ENCODE measurements at places on chromosomes 4 and X.

DNA sequence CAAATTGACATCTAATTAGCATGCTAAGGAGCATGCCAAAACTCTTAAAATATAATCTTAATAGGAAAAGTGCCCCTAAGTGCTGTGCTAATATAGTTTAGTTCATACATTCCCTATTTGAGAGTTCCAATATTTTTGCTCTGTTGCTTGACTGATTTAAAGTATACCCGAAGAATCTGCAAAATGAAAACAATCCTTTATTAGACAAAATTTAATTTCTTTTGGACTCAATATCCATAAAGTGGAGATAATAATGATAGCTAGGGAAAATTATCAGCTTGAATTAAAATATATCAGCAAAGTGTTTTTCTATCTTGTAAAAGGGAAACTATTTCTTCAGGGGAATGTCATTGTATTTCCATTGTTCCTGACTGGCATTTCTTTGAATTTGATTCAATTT, 196.0 kb upstream of the NPY2R start:
- DNase-seq: no peak

- DNase-seq: no peak
These were observed 9.3 kb downstream of the CCDC160 start for GRCh38 chrX:134246282-134246681.

- no peak for DNase-seq
These were observed 381 bp downstream of the TXK start for GRCh38 chr4:48133669-48134068.

DNA sequence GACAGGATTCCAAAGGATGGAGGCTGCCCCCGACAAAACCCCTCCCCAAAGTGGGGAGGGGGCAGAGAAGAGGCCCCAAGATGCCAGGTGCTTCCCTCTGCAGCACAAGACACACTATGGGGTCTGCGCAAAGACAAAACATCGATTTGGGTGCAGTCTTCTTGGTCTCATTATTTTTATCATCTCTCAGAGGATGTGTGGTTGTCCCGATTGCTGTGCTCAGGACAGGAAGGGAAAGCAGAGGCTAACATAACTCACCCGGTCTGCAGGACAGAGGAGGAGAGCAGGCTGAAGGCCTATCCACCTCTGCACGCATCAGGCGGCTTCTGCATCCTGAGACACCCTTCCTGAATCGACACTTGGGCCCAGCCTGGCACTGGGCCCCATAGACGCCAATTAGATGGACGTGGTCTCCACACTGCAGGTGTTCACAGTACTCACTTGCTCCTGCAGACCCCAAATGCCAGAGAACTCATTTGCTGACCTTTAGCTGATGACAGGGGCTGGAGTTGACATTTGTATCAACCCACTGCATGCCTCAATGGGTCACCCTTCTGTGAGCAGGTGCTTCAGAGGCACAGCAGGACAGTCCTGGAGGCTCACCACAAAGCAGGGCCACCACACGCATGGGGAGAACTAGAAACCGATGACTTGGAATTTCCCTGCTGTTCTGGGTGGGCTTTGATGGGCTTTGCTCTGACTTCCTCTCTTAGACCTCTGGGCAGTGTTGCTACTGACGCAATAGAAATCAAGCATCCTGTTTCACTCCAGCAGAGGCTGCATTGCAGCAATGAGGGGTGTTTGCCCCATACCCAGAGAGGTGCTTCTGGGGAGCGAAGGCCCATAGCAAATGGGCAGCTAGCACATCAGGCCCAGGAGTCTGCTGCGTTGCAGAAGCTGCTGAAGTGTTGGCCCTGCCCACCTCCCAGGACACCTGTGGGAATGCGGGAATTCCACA, 96.3 kb upstream of the ENPP6 start:
- no peak for DNase-seq

GRCh38 chr4:162350331-162350730, 186.5 kb upstream of the FSTL5 start:
- no peak for DNase-seq

- no peak for DNase-seq
These were observed 47.6 kb upstream of the TMEM131L start for GRCh38 chr4:153418558-153418957.

DNA sequence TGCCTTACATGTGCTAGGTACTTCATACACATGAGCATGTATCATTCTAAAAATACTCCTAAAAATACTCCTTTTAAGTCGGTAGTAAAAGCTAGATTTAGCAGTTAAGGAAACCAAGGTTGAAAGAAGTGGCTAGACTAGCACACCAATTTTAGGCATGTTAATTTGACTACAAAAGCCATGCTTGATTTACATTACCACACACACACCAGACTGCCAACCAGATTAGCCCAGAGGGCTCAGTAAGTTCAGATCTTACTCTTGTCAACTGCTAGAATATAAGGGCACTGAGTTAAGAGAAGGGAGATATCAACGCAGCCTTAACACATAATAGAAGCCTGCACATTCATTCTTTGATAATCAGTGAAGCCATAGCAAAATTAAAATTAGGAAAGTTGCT, 117.9 kb downstream of the MID1IP1 start:
- DNase-seq: no peak

GRCh38 chrX:153767674-153768055, 3.6 kb downstream of the PLXNB3 start:
- no peak for DNase-seq

GRCh38 chr4:6492027-6492590, 19.7 kb upstream of the PPP2R2C start:
- no peak for DNase-seq

GRCh38 chrX:37998586-37999262, 7.6 kb upstream of the SYTL5 start:
- DNase-seq: no peak

DNA sequence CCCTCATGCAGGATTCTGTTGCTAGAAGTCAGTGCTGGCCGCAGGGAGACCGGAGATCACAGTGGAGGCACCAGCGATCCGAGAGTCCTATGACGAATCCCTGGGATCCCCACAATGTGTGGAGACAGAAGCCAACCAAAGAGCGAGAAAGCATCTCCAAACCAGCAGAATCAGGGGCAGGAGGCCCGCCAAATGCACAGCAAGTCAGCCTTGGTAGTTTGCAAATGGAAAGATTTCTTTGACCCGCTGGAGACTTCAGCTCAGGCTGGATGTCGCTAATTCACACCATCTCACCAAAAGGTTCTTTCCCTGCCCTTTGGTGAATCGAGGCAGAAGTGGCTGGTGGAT, 505 bp upstream of the PKD2 start:
- no peak for DNase-seq

DNA sequence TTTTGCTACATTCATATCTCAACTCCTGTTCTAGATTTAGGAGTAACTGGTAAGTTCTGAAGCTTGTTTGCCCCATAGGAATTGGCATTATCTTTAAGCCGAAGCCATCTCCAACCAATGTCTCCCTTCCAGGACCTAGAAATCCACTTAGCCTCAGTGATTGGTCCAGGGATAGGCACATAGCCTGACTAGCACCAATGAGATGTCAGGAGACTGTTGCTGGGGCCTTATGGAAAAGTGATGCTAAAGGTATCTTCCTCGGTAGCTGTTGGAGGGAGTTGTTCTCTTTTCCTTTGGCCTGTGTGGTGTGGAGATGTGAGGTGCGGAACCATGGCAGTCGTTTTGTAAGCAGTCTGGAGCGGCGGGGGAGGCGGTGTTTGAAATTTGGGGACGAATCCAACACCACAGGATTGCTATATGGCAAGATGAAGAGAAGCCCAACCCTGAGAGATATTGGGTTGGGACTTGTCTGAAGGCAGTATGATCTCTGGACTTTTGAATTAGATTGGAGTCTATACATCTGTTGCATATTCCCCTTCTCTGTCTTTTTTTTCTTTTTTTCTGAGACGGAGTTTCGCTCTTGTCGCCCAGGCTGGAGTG, 109.8 kb upstream of the ATP6AP2 start:
- DNase-seq: no peak

- DNase-seq: no peak
These were observed 66.0 kb downstream of the UBE2K start for GRCh38 chr4:39763714-39764572.

DNA sequence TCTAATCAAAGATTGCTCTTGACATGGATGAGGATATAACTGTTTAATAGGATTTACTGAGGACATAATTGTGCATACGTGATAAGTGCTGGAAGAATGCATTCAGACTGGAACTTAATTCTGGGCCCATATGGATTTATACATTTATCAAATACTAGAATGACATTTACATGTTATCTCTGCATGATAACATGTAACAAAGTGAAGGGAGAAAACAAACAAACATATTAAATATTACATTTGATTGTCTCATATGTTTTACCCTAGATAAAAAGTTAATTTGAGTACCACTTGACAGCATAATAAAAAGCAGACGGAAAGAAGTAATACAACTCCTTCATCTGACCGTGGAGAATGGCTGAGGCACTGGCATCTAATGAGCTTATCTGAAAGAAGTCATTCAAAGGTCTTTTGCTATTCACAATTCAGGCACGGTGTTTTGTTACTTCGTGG, 297.8 kb downstream of the PPP3CA start:
- no peak for DNase-seq
